ENCODE measurements at places on chromosomes 6 and 20.

- no peak for DNase-seq
Observed at GRCh38 chr20:3681931-3682781, at the start of gene ADAM33. ADAM33 (minus strand) TSS chr20:3682010; CDS start chr20:3682004, 6 bp downstream.

DNA sequence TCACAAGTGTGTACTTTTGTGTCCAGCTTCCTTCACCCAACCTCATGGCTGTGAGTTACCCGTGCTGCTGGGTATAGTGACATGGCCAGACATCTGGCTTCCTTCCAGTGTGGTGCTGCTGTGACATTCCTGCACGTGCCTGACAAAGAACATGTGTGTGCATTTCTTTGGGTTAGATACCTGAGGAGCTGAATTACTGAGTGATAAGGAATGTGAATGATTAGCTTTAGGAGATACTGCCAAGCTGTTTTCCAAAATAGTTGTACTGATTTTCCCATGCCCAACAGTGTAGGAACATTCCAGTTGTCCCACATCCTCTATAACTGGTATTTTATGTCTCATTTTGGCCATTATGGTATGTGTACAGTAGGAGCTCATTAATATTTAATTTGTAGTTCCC lies 132.5 kb downstream of the PREX1 start:
- DNase-seq: no peak

DNA sequence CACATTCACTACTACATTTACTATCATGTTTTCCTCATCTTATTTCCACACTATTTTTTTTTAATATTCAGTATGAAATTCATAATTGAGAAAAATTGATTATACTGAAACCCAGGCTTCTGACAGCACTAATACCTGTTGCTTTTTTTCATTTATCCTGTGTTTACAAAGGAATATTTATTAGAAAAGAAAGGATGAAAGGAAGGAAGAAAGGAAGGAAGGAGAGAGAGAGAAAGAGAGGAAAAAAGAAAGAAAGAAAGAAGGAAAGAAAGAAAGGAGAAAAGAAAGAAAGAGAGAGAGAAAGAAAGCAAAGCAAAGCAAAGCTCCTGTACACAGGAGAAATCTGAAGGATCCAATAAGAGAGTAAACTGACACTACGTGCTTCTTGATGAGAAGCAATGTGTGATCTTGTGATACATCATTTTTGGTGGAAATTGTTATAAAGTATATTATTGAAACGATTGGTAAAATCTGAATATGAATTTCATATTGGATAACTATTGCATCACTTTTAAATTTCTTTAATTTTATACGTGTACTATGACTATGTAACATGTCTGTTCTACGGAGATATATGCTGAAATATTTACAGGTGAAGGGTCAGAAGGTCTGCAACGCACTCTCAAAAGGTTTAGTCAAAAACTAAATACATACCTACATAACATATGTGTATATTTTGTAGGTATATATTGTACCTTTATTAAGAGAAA lies 43.9 kb downstream of the DEFB114 start:
- DNase-seq: no peak

- DNase-seq: no peak
Observed at GRCh38 chr20:31790401-31790800, 28.8 kb upstream of the MYLK2 start.

- DNase-seq: no peak
Observed at GRCh38 chr20:49140834-49141233, 47.3 kb downstream of the STAU1 start.

DNA sequence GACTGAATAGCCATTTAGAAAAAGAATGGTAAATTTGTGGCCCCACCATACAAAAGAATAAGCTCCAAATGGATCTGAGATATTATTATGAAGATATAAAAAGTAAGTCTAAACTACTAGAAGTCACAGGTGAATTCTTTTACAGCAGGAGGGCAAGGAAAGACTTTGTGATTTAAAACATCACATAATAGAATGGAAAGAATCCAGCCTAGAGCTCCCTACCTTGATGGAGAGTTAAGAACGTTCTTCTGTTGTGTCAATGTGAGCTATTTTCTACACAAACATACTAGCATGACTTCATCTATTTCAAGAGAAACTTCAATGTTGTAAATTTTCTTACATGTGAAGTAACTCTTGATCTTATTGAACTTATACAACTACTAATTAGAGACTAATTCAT lies 100.0 kb upstream of the NRSN1 start:
- no peak for DNase-seq

- no peak for DNase-seq
Observed at GRCh38 chr6:89542081-89542857, 96.3 kb downstream of the LYRM2 start.

GRCh38 chr6:119881416-119881815 lies 531.9 kb upstream of the MAN1A1 start:
- no peak for DNase-seq

GRCh38 chr20:711576-711975 lies 36.0 kb upstream of the SCRT2 start:
- DNase-seq: no peak

DNA sequence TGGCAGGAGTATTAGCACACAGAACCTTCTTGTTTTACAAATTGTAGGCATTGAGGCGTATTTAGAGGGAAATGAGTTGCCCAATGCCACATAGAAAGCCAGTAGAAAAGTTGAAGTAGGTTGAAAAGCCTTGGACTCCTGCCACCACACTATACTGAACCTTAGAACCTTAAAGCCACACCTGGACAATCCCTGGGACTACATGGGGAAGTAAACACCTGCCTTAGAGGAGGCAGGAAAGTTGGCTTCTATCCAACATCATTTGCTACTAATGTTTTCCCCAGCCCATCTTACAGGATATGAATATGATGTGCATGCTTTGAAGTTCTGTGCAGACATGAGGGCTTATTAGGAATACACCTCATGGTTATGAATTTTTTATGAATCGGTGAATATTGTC lies 5.3 kb upstream of the EPPIN start:
- DNase-seq: no peak

GRCh38 chr6:136991646-136992045 lies 53.1 kb downstream of the IL20RA start:
- DNase-seq: no peak

DNA sequence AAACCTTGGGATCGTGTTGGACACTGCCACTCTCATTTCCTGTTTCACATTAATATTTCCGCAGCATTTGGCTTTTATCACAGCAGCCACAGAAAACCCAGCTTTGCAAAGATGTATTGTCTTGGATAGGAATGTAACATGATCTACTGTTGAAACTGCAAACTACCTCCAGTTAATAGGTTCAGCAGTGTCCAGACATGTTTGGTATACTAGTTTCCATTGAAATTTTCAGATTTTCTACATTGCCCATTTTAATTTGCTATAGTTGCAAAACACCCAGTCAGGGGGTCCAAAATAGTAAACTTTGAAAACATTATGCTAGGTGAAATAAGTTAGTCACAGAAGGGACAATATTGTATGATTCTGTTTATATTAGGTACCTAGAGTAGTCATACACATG lies 3.3 kb downstream of the ANKRD6 start:
- no peak for DNase-seq

DNA sequence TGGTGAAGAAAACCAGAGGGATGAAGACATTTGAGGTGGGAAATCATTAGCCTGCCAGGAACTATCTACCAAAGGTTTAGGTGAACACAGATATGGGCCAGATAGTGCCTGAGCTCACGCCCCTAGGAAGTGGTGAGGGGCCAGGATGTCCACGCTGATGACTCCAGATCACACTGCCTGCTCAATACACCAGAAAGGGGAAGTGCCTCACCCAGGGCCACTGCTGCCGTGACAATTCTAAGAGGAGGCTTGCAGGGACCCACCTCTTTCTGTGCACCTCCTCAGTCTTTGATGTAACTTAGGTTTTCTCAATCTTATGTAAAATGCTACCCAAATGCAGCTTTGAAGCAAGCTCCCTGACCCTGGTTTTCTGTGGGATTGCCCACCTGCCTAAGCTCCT lies 5.4 kb upstream of the RAB44 start:
- DNase-seq: no peak

DNA sequence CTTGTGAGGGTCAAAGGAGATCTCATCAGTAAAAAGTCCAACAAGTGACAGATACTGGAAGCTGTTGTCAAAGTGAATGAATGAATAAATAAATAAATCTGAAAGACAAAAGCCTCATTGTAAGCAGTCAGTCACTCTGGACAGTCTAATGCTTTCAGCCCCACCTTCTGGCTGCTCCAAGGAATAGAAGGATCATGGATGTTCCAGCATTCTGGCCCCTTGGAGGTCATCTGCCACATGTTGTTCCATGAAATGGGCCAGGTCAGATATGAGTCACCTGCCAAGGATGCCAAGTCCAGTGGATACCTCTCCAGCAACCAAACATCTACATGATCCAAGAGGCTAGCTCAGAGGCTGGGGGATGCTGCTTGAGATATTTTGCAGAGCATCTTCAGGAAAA lies 185.6 kb downstream of the BMP7 start:
- DNase-seq: no peak

- no peak for DNase-seq
Observed at GRCh38 chr6:44072959-44073611, 54.2 kb downstream of the MRPL14 start.

DNA sequence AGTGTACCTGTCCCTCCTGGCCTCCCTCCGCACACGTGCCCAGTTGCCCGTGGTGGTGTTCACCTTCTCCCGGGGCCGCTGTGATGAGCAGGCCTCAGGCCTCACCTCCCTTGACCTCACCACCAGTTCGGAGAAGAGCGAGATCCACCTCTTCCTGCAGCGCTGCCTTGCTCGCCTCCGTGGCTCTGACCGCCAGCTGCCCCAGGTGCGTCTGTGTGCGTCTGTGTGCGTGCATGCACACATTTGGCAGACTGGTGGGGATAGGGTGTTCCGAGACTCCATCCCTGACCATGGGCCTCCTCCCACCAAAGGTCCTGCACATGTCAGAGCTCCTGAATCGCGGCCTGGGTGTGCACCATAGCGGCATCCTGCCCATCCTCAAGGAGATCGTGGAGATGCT lies 4.9 kb downstream of the SKIC2 start:
- DNase-seq: no peak

GRCh38 chr20:14838663-14839628 lies 501.5 kb upstream of the FLRT3 start:
- no peak for DNase-seq

DNA sequence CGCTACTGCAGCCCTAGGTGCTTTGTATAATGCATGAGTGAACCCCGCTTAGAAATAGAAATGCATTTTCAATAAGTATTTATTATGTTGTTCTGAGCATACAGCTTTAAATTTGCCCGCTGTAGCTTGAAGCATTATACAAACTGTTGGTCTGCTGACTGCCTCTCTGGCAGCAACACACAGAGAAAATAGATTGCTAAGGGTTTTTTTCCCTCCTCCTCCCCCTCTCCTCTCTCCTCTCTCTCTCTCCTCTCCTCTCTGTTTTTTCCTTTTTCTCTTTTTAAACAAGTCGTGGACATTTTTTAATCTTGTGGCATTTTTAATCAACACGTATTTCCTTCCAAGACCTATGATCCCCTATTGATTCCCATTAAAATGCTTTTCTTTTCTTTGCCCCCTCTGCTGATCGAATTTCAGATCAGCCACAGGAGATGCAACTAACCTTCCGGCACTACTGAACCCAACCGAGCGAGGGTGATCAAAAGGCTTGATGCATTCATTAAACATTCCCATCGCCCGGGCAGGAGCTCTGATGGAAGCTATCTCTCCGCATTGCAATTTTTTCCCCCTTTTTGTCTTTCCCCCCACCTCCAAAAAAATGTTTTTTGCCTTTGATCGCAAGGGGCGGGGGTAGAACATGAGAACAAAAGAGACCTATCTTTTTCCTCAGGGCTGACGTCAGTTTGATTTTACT lies 90.7 kb upstream of the ARID1B start:
- peak; percentile 53 for DNase-seq

- DNase-seq: no peak
Observed at GRCh38 chr20:40689100-40689942, at the start of gene MAFB. MAFB (minus strand) TSS chr20:40689236; CDS start chr20:40688850, 386 bp downstream.

DNA sequence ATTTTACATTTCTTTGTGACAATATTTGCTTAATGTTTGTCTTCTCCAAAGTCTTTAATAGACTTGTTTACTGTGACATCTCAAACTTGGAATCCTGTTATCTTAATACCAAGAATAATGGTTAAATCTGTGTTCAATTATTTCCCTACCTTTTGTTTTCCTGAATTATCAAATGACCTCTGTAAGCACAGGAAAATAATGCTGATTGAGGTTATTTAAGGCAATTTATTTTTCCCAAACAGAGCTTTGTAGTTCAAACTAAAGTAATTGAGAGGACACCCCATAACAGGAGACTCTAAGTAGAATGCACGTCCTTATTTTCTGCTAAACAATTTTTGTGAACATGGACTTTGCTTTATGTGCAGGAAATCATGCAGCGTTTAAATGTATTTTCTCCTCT lies 195.0 kb downstream of the BTBD3 start:
- no peak for DNase-seq

GRCh38 chr20:41057999-41058673 lies 29.5 kb downstream of the TOP1 start:
- no peak for DNase-seq

- no peak for DNase-seq
Observed at GRCh38 chr20:53826597-53827291, 233.1 kb upstream of the ZNF217 start.

DNA sequence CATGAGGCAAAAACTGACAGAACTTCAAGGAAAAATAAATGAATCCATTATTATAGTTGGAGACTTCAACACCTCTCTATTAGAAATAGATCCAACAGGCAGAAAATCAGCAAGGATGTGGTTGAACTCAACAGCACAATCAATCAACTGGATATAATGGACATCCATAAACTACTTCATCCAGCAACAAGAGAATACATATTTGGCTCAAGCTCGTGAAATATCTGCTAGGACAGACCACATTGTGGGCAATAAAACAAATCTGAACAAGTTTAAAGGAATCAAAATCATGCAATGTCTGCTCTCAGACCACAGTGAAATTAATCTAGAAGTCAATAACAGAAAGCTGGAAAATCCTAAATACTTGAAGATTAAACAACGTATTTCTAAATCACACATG lies 362.6 kb downstream of the CD109 start:
- DNase-seq: no peak

- DNase-seq: no peak
Observed at GRCh38 chr6:71531006-71531405, 242.4 kb downstream of the OGFRL1 start.

DNA sequence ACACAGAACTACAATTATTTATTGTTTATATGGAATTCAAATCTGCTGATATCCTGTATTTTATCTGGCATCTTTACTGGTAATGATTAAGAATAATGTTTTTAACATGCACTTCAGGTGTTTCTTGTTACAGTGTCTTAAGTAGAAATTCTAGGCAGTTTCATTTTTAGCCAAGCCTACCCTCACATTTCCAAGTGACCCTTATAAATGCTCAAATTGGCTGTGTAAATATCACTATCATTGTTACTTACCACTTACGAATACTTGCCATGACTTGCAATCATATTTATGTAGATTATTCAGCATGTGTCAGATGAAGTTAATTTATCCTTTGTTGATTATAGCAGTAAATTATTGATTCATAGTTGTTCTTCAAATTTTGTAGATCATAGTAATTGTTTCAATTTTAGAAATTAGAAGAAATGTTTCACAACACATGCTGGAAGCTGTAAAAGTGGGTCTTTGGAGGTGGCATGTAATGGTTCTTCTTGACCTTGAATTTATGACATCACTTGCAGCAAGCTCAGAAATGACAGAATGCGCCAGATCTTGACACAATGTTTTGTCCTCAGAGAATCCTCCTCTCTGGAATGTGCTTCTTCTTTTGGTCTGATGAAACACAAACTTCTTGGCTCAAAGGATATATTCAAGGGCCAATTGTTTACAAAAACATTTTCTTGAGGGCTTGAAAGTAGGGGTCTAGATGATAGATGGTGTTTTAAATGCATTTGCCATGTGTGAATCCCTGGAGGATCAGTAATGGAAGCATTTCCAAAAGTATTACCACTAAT lies 471.8 kb downstream of the COL12A1 start:
- DNase-seq: no peak

Data from cerebellar nuclear complex (tissue), 1 donor.